Sigmoid colon (tissue), 7 donors: ENCODE measurements at places on chromosomes 12 and 14.

- DNase-seq = no peak
These were observed 1183.7 kb upstream of the TMEM132C start for GRCh38 chr12:127083008-127083949.

DNA sequence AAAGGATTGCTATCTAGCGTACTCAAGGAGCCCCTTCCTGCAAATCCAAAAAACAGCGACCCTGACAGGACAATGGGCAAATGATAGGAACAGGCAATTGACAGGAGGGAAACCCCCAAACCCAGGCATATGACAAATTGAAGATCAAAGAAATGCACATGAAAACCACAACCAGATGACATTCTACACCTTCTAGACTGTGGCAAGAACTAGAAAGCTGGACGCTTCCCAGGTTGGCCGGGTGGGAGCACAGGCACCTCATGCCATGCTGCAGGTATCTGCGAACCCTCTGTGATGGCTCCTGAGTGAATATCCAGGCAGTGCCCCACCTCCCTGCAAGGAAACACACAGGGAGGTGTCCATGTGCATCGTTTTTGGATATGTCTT lies 37.1 kb downstream of the CMKLR1 start:
- DNase-seq = peak; percentile 48

- peak; percentile 40 for DNase-seq
These were observed 96.0 kb downstream of the ZFP36L1 start for GRCh38 chr14:68696721-68697495.

DNA sequence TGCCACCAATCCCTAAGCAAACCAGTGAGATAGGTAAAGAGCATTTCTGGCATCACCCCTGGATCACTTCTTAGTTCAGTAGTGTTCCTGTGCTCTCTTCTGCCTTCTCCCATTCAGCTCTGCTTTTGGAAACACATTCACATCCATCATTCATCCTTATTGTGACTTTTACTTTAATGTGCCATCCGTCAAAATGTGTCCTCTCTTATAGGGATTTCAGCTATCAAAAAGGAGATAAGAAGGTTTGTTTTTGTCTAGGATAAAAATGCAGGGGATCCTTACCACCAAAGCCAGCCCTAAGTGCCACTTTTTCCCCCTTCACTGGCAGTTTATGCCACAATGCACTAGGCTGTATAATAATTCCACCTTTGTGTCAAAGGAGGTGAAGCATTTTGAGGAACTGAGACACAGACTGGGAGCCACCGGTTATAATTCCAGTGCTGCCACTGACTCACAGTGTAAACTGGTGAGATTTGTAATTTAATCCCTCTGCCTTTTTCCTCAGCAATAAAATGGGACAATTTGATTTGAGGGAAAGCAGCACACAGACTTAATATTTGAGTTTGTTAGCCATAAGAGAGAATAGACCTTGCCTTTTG lies 158.6 kb downstream of the PAX9 start:
- DNase-seq = no peak

GRCh38 chr14:68578597-68578996 lies 214.3 kb downstream of the ZFP36L1 start:
- DNase-seq = no peak

- no peak for DNase-seq
These were observed 218.0 kb downstream of the DUSP6 start for GRCh38 chr12:89134213-89134770.

- DNase-seq = no peak
These were observed 746.6 kb downstream of the LRFN5 start for GRCh38 chr14:42353315-42353714.

- DNase-seq = no peak
These were observed 36.5 kb downstream of the NCKAP5L start for GRCh38 chr12:49791700-49792099.

DNA sequence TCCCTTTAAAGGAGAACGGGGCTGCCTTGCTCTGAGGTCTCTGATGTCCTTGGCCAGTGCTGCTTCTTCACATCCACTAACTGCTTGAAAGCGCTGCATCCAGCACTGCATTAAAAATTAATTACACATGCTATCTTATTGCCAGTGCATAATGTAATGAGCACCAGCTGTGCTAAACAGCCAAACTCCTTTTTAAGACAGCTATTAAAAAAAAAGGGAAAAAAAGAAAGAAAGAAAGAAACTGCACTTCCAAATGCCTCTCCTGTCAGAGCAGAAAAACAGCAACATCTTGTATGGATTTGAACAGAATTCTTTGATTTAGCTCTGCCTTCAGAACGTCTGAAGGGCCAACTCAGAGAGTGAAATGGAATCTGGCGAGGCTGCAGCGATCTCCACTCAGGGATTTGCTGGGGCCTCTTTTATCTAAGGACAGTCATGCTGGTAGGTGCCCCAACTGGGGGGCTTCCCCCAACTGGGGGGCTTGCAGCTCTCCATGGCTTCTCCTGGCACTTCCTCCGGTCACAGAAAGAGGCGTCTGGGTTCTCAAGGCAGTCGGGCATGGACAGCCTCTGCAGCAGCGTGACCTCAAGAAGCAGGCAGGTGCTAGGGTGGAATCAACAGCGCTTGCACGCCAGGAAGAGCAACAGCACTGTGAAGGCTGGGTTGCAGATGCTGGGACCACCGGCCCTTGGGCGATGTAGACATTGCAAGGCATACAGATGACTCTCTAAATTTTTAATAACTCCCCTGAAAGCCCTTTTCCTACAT lies 46.4 kb downstream of the BCL11B start:
- no peak for DNase-seq

DNA sequence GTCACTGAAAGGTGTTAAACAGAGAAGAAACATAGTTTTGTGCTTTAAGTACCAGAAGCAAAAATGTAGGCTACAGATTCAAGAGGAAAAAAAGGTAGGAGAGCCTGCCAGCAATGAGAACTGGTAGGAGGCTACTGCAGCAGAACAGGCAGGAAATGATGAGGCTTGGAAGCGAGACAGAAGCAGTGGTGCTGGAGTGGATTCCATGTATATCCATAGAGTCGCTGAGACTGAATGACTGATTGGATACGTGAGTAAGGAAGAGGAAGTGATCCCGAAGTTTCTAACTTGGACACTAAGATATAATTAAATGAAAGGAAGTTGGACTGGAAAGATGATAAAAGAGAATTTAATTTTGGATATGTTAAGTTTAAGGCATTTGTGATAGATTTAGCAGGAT lies 45.0 kb upstream of the CCDC91 start:
- DNase-seq = no peak

- no peak for DNase-seq
These were observed 195.7 kb downstream of the RBM19 start for GRCh38 chr12:113770389-113770865.

- DNase-seq = no peak
These were observed 7.9 kb downstream of the NKX2-1 start for GRCh38 chr14:36511981-36512584.

DNA sequence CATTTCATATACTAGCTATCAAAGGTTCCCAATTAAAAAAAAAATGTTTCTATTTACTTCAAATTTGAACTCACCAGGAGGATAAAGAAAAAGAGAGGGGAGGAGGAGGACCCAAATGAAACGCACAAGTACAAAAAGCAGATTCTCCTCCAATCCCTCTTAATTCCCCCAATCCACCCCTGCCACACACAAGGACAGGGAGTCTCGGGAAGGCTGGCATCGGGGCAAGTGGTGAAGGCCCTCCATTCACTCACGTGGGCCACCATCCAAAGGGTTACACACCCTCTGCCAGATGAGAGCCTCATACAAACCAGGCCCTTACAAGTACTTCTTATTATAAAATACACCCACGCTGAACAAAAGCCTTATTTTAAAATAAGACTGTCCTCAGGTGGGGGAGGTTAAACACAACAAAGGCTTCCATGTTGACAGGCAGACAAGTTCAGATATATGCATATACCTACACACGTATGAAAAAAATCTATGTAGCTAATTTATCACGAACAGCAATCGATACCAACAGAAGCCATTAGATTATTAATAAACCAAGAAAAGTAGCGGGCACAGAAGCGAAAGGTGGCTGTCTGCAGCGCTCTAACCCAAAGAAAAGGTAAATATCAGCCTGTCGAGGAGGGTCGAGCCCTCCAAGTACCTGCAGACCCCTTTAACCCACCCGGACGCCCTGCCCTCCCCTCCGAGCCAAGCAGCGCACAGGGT lies 1.5 kb downstream of the ATP2B1 start:
- DNase-seq = peak; percentile 70

DNA sequence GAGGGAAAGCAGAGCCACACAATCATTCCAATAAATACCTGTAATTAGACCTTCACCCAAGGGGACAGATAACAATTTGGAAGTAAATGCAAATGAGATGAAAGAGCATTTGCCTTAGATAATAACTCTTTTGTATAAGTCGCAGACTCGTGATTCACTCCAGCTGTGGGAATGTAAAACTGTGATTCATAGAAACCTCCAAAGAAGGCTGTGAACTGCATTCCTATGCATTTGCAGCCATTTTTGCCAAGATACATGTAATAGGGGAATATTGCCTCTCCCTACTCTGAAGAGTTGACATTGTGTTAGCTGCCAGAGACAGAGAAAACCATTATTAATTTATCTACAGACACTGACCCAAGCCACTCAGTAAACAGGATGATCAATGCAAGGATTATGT lies 181.9 kb upstream of the ARHGAP5 start:
- no peak for DNase-seq

- no peak for DNase-seq
These were observed 97.1 kb downstream of the TNFAIP2 start for GRCh38 chr14:103220134-103220981.

DNA sequence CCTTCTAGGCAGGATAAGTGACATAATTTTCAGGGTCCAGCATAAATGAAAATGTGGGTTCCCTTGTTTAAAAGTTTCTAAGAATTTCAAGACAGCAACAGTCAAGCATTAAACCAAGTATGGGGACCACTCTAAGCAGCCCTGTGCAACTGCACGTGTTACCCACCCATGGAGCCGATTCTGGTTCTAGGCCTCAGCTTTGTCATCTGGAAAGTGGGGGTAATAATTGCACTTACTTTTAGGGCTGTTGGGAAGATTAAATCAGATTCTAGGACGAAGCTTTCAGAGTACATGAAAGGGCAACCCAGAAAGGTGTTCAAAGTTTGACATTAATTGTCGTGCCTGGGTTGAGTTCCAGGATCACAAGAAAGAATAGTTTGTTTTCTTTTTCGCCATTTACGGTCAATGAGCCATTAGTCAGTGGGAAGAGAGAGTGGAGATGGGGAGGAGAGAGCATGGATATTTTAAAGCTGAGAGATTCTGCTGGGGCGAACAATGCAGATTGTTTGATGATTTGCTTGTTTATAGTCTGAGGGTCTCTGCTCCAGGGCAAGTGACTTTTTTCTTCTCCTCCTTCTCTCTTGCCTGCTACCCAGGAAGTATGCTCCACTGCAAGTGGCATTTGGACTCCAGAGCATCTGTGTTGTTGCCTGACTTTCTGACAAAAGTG lies 10.7 kb upstream of the PPFIBP1 start:
- no peak for DNase-seq

DNA sequence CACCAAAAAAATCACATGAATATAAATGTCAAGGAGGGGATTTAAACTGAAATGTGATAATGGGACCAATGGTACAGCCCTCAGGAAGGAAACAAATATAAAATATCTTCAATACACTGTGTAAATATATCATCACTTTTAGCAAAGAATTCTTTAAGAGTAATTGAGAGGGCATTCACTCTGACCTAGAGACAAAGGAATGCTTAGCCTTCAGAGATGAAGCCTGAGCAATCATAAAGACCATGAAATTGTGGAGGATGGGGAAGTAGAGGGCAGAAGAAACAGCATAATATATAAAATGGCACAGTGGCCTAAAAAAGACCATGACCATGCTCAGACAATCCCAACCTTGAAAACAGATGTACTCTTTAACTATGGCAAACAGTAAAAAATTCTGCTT lies 20.4 kb downstream of the YAF2 start:
- no peak for DNase-seq

GRCh38 chr12:53579545-53579955 lies 46.6 kb downstream of the ATF7 start:
- DNase-seq = no peak

- DNase-seq = no peak
These were observed 457.1 kb downstream of the DAD1 start for GRCh38 chr14:22131749-22132476.

DNA sequence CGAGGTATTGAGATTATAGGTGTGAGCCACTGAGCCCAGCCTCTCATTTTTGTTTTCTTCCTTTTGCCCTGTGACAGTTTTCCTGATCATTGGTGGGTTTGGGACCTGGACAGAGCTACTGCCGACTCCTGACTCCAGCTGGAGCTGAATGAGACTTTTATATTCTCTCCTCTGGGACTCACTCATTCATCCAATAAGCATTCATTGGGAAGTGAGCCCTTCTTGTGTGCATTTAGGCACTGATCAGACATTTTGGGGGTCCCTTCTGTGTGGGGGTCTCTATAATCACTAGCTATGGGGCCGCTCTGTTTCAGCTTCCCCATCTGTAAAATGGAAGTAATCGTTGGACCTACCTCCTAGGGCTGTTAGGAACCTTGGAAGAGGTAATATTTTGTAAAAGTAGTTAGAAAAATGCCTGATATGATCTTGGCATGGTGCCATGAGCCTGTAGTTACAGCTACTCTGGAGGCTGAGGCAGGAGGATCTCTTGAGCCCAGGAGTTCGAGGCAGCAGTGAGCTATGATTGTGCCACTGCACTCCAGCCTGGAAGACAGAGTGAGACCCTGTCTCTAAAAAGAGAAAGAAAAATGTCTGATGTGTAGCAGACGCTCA lies 7.2 kb downstream of the SH2B3 start:
- no peak for DNase-seq

- DNase-seq = no peak
These were observed 40.4 kb upstream of the GZMB start for GRCh38 chr14:24674204-24674970.

- DNase-seq = no peak
These were observed 172.8 kb upstream of the PLEKHG7 start for GRCh38 chr12:92529944-92530343.

DNA sequence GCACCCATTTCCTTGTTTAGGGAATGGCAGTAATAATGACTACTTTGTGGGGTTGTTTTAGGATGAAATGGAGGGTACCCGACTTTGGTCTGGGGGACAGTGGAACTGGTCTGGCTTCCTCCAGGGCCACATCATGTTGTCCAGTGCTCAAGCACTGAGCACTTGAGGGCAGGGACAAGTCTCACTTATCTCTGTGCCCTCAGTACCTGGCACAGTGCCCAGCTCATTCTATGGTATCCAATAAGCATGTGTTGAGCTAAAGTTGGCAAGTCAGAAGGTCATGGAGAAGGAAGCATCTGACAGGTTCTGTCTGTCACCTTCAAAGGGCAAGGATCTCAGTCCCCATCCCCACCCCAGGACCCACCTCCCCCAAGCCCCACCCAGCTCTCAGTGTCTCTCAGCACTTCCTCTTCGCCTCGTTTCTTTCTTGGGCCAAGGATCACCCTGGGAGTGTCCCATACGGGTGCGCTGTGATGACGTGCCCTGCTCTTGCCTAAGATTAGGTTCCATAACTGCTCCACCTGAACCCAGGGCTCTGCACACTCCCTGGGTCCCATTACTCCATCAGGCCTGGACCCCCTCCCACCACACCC lies 24.3 kb upstream of the TMEM106C start:
- peak; percentile 40 for DNase-seq

DNA sequence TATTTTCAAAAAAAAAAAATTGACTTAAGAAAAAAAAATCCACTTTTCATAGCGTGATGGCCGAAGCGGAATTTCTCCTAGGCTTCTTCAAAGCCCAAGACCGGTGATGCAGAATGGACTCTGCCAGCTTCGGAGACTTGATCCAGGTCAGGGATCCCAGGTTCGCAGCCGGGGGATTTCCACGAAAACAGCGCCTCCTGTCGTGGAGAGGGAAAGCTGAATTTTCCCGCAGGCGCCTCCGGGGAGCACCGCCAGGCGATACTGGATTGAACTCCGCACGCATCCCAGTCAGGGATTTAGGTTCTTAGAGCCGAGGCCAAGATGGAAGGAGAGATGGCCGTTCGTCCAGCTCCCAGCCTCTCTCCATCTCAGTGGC lies 2.1 kb downstream of the TTC6 start:
- DNase-seq = peak; percentile 57

GRCh38 chr12:62873116-62873825 lies 61.7 kb downstream of the PPM1H start:
- DNase-seq = no peak
